ENCODE measurements at places on chromosomes 16 and 17. TPM values are rescaled to one million over a fixed set of nuclear protein-coding genes. Genes with fewer than 3 reads are reported as not detected.

Gene MYBBP1A
- 16.2 TPM for total RNA-seq

Gene C16orf86
- total RNA-seq = 2.7 TPM

Gene EVPL
- total RNA-seq = under 0.01 TPM

Gene ZACN
- not detected for total RNA-seq
